ENCODE measurements at places on chromosomes 6 and 20. TPM values are rescaled to one million over a fixed set of nuclear protein-coding genes. Genes with fewer than 3 reads are reported as not detected.

DNA sequence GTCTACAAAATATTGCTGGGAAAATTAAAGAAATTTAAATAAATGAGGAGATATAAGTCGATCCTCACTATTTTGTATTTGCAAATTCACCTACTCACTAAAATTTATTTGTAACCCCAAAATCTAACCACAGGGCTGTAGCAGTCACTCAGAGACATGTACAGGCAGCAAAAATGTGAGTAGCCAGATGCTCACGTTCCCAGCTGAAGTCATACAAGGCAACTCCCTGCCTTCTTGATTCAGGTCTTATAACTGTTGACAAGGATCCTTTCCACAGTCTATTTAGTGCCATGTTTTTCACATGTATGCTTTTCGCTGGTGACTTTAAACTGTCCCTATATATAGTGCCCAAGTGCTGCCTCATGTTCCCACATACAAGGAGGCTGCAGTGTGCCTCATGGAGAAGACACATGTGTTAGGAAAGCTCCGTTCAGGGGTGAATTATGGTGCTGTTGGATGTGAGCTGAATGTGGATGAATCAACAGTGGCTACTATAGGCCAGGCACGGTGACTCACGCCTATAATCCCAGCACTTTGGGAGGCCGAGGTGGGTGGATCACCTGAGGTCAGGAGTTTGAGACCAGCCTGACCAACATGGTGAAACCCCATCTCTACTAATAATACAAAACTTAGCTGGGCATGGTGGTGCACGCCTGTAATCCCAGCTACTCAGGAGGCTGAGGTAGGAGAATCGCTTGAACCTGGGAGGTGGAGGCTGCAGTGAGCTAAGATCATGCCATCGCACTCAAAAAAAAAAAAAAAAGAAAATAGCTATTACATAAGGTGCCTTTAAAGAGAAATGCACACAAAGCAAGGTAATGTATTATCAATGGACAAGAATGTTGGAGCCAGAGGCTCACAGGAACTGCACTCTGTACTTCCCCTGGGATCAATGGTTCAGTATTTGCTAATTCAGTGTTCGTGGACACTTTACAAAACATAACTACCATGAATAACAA lies 55.3 kb downstream of the STK35 start:
- no peak for DNase-seq

DNA sequence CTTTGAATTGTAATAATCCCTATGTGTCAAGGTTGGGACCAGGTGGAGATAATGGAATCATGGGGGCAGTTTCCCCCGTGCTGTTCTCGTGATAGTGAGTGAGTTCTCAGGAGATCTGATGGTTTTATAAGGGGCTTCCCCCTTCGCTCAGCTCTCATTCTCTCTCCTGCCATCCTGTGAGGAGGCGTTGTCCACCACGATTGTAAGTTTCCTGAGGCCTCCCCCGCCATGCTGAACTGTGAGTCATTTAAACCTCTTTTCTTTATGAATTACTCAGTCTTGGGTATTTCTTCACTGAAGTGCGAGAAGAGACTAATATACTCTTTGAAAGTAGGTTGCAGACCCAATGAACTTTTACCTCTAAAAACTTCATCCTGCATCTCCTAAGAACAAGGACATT lies 39.2 kb upstream of the KCNG1 start:
- DNase-seq, result no peak

DNA sequence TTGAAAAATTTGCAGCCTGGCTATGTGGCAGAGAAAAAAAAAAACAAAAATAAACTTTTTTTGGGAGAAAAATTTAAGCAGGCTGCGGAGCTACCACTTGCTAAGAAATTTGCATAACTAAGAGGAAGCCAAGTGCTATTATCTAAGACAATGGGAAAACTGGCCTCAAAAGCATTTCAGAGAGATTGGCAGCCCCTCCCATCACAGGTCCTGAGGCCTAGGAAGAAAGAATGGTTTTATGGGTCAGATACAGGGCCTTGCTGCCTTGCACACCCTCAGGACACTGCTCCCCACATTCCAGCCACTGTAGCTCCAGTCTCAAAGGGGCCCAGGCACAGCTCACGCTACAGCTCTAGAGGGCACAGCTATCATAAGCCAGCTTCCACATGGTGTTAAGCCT lies 777.9 kb downstream of the TENT5A start:
- no peak for DNase-seq

The ZC2HC1B gene
- not detected for total RNA-seq

The ACTL10 gene
- total RNA-seq, result 0.22 TPM

DNA sequence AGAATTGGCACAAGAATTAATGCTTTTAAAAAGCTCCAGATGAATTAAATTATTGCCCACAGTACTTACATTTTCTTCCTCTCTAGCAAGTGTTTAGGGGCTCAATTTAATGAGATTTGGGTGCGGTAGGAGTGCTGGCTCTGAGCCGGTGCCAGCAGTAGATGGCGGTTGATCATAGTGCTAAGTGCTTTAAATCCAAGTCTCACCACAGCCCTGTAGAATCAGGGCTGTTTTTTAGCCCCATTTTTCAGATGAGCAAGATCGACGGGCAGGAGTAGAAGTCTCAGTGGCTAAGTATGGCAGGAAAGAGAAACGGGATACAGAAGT lies 136.9 kb upstream of the SALL4 start:
- DNase-seq, result no peak

DNA sequence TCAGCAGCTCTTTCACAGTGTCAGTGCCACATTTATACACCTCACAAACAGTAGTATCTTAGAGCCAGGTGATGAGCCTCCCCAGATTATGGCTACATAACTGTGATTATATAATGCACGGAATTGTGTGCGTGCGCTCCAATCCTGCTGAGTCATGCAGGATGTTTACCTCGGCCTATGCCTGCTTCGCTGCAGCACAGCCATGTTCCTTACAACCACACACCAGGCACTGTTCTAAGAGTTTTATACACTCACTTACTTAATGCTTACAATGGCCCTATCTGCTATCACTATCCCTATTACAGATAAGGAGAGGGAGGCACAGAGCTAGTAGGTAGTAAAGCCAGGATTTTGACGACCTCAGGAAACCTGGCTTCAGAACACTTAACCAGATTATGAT lies 7.3 kb downstream of the ZKSCAN3 start:
- DNase-seq, result no peak

GRCh38 chr6:22621701-22622100 lies 52.3 kb downstream of the HDGFL1 start:
- no peak for DNase-seq

GRCh38 chr6:18078866-18079265 lies 43.6 kb downstream of the NHLRC1 start:
- no peak for DNase-seq

DNA sequence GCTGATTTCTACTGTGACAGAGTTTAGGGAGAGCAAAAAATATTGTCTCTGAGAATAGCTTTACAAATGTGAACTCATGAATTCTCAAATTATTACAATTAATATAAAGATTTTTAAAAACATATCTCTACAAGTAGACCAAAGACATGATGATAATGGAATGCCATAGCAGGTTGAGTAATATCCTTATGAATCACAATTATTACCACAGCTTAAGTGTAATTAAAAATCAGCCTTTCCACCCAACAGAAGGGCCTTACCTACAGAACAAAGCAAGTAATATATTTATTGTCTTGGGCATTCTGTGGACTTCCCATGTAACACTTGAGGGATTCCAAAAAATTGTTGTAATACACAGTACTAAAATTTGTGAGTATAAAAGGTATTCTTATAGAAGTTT lies 1099.6 kb upstream of the GJE1 start:
- no peak for DNase-seq
